Epithelial cell of esophagus (primary cell): ENCODE measurements at places on chromosomes 7 and 10.

- DNase-seq, result no peak
Observed at GRCh38 chr7:94450044-94450697, 55.5 kb downstream of the COL1A2 start.

GRCh38 chr10:74451127-74451829, 300.3 kb downstream of the ADK start:
- no peak for DNase-seq

- DNase-seq, result peak; percentile 90
Observed at GRCh38 chr10:454860-455259, 234.6 kb downstream of the DIP2C start.

GRCh38 chr7:36880108-36880507, 155.8 kb upstream of the AOAH start:
- DNase-seq, result no peak

DNA sequence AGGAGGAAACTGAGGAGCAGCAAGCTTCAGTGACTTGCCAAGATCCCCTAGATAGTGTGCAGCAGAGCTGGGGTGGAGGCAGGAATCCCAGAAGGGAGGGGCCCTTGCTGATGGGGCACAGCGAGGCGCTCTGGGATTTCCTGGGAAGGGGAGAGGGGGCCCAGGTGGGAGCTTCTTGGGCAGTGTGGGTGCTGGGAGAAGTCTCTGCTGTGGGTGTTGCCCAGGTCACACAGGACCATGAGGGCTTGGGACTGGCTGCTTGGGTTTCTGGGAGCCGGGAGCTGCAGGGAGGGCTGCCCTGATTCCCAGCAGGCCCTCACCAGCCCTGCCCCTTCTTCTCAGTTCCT, 55.2 kb downstream of the TSPAN15 start:
- no peak for DNase-seq
